ENCODE measurements at places on chromosomes 4 and X.
A peak's percentile ranks its signal among the peaks of the same experiment; 100 is the strongest.

GRCh38 chrX:150565551-150565950 lies 2.9 kb upstream of the MTM1 start:
- no peaks in the 10 kb centered on the region for H3K27me3 ChIP-seq
- no peak overlapping the region for H3K27ac ChIP-seq
- H3K4me1 ChIP-seq = no peaks in the 10 kb centered on the region

- H3K27ac ChIP-seq = no peak overlapping the region
- H3K4me1 ChIP-seq = no peaks in the 10 kb centered on the region
- no peaks in the 10 kb centered on the region for H3K36me3 ChIP-seq
- no peak for DNase-seq
- no peaks in the 10 kb centered on the region for H3K27me3 ChIP-seq
Measured at GRCh38 chr4:38914854-38915253, 47.2 kb downstream of the FAM114A1 start.

DNA sequence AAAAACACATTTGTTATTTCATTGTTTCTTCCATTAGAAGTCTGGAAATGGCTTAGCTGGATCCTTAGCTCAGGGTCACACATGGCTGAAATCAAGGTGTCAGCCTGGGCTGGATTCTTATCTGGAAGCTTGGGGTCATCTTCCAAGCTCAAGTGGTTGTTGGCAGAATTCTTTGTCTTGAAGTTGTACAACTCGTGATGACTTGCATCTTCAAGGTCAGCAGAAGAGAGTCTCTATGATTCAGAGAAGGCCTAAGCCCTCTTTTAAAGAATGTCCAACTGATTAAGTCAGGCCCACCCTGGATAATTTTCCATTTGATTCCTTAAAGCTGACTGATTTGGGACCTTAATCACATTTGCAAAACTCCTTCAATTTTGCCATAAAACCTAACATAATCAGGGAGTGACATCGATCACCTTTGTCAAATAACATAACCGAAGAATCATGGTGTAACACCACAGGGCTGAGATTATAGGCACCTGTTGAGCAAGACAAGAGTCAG lies 22.1 kb downstream of the TMSB4X start:
- peaks cover 31% of the 10 kb centered on the region for H3K4me1 ChIP-seq
- H3K27me3 ChIP-seq = no peaks in the 10 kb centered on the region
- H3K4me3 ChIP-seq = no peak overlapping the region
- no peaks in the 10 kb centered on the region for H3K36me3 ChIP-seq
- H3K27ac ChIP-seq = peak overlapping the region; percentile 70

DNA sequence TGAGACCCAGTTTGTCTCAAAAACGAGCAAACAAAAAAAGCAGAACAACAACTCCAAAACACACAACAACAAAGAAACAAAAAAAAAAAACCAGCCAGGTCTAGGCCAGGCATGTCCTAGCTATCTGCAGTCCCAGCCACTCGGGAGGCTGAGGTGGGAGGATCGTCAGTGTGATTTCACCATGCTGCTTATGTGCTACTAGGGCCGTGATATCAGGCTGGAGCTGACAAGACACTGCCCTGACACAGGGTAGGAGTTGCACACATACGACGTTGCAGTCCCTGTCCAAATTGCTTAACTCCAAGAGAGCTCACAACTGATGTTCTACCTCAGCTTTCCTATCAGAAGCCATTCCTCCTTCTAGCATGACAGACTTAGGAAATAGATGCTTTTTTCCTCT lies 204.9 kb downstream of the AASDH start:
- no peaks in the 10 kb centered on the region for H3K36me3 ChIP-seq
- no peak overlapping the region for H3K4me3 ChIP-seq
- H3K27me3 ChIP-seq = no peaks in the 10 kb centered on the region
- no peak overlapping the region for H3K27ac ChIP-seq
- no peaks in the 10 kb centered on the region for H3K4me1 ChIP-seq

- H3K27me3 ChIP-seq = no peaks in the 10 kb centered on the region
- no peak for DNase-seq
- no peak overlapping the region for H3K4me3 ChIP-seq
- no peaks in the 10 kb centered on the region for H3K4me1 ChIP-seq
Measured at GRCh38 chrX:470686-471085, 84.0 kb upstream of the PPP2R3B start.

DNA sequence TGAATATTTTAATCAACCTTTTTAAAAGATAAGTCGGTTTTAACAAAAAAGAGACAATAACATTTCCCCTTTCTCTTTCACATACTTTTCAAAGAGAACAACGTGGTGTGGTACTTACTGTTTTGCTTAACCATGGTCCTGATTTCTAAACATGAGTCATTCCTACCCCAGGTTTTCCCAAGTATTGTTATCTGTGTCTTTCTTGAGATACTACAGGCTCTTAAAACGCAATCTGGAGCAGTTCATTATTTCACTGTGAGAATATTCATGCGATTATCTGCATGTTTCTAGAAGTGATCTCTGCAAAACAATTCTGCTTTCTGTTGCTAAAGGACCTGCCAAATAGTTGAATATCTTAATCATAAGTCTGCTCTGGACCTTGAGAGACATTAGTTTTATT lies 127.3 kb downstream of the TENM3 start:
- DNase-seq = no peak
- no peaks in the 10 kb centered on the region for H3K4me1 ChIP-seq
- no peaks in the 10 kb centered on the region for H3K27me3 ChIP-seq
- no peaks in the 10 kb centered on the region for H3K36me3 ChIP-seq
- no peak overlapping the region for H3K27ac ChIP-seq
- no peak overlapping the region for H3K4me3 ChIP-seq

DNA sequence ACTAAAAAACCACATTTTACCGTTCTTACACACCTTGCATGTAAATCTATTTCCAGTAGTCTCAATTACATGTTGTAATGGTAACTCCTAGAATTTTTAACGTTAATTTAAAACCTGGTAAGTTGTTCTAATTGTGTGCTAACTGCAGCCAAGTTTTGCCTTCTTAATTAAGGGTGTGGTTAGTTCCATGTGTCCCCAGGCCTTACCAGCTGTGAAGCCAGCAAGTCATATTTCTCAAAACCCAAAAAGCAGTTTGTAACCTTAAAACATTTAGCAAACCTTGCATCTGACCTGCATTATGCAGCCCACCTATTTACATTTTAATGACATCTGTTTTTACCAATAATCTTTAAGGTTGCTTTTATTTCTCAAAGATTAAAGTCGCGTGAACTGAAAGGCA lies 18.4 kb upstream of the FAM47E start:
- DNase-seq = no peak
- no peak overlapping the region for H3K4me3 ChIP-seq
- H3K27ac ChIP-seq = no peak overlapping the region
- H3K27me3 ChIP-seq = no peaks in the 10 kb centered on the region

GRCh38 chr4:114237997-114238396 lies 258.6 kb upstream of the ARSJ start:
- H3K27ac ChIP-seq = no peak overlapping the region
- no peak overlapping the region for H3K4me3 ChIP-seq
- H3K4me1 ChIP-seq = no peaks in the 10 kb centered on the region
- DNase-seq = no peak

- H3K4me1 ChIP-seq = no peaks in the 10 kb centered on the region
- H3K27me3 ChIP-seq = no peaks in the 10 kb centered on the region
- no peaks in the 10 kb centered on the region for H3K36me3 ChIP-seq
- H3K4me3 ChIP-seq = no peak overlapping the region
- no peak overlapping the region for H3K27ac ChIP-seq
- DNase-seq = no peak
Measured at GRCh38 chr4:113888006-113888405, 91.4 kb downstream of the ARSJ start.

DNA sequence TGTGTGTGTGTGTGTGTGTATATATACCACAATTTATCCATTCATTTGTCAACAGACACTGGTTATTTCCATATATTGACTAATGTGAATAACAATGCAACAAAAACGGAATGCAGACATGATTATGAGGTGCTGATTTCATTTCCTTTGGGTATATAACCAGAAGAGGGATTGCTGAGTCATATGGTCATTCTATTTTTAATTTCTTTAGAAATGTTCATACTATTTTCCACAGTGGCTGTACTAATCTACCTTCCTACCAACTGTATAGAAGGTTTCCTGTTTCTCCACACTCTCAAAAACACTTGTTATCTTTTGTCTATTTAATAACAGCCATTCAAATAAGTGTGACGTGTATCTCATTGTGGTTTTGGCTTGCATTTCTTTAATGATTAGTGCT lies 269.9 kb downstream of the OPHN1 start:
- no peaks in the 10 kb centered on the region for H3K4me1 ChIP-seq
- no peaks in the 10 kb centered on the region for H3K27me3 ChIP-seq
- H3K4me3 ChIP-seq = no peak overlapping the region
- no peak for DNase-seq

GRCh38 chrX:99901091-99901490 lies 509.0 kb downstream of the PCDH19 start:
- no peak overlapping the region for H3K4me3 ChIP-seq
- DNase-seq = no peak
- H3K27me3 ChIP-seq = no peaks in the 10 kb centered on the region
- H3K4me1 ChIP-seq = no peaks in the 10 kb centered on the region
- H3K27ac ChIP-seq = no peak overlapping the region

- H3K27ac ChIP-seq = no peak overlapping the region
- H3K36me3 ChIP-seq = peaks cover 51% of the 10 kb centered on the region
- no peak overlapping the region for H3K4me3 ChIP-seq
- no peaks in the 10 kb centered on the region for H3K4me1 ChIP-seq
- DNase-seq = no peak
- no peaks in the 10 kb centered on the region for H3K27me3 ChIP-seq
Measured at GRCh38 chr4:508675-509638, 9.9 kb downstream of the PIGG start.

DNA sequence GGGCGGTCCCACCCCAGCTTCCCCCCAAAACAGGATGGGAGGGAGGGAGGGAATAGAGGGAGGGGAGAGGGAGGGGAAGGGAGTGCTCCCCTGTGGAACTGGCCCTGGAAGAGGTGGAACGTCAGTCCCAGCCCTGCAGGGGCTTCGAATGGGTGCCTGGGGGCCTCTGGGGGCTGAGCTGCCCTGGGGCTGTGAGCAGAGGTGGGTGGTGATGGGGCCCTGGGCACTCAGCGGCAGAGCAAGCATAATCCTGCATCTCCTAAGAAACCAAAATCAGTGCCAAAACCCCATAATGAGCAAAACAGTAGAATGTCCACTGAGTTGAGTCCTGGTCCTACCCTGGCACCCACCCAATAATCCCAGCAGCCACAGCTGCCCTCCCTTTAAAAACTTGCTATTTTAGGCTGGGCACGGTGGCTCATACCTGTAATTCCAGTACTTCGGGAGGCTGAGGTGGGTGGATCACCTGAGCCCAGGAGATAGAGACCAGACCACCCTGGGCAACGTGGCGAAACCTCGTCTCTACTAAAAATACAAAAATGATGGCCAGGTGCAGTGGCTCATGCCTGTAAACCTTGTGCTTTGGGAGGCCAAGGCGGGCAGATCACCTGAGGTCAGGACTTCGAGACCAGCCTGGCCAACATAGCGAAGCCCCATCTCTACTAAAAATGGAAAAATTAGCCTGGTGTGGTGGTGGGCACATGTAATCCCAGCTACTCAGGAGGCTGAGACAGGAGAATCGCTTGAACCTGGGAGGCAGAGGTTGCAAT lies 11.1 kb downstream of the DOK7 start:
- no peak overlapping the region for H3K27ac ChIP-seq
- H3K4me3 ChIP-seq = no peak overlapping the region
- H3K36me3 ChIP-seq = no peaks in the 10 kb centered on the region
- no peaks in the 10 kb centered on the region for H3K27me3 ChIP-seq
- DNase-seq = no peak

GRCh38 chrX:48945517-48946348 lies 11.7 kb downstream of the OTUD5 start:
- no peak overlapping the region for H3K27ac ChIP-seq
- no peak overlapping the region for H3K4me3 ChIP-seq
- H3K36me3 ChIP-seq = peaks cover 4% of the 10 kb centered on the region
- H3K4me1 ChIP-seq = peaks cover 25% of the 10 kb centered on the region
- DNase-seq = peak; percentile 33

- no peak for DNase-seq
- no peaks in the 10 kb centered on the region for H3K27me3 ChIP-seq
- no peaks in the 10 kb centered on the region for H3K36me3 ChIP-seq
- H3K27ac ChIP-seq = no peak overlapping the region
Measured at GRCh38 chr4:47791965-47792364, 45.9 kb downstream of the CORIN start.

DNA sequence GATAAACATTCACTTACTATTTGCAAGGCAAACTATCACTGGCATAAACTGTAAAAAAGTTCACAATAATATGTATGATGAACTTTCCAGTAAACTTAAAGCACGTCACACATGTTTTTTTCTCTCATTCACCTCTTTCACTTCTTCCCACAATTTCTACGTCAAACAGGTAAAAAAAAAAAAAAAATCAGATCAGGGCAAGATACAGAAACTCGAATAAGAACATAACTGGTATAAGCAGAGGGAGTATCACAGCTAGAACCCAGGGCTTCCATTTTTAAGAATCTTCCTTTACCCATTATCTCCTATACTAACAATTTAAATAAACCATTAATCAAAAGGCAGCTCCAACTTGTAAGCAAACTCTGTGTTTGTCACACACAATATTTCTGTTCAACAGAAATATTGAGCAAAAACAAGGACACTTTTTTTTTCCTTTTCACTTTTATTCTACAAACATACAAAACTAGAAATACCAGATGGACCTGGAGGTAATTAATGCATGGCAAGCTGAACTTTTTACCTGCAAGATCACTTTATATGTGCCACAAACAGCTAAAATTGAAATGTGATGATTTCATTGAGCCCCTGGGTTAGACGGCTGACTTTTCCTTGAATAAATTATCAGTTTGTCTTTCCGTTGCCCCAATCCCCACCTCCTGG lies 47.5 kb upstream of the NSUN7 start:
- DNase-seq = no peak
- no peaks in the 10 kb centered on the region for H3K36me3 ChIP-seq
- no peaks in the 10 kb centered on the region for H3K4me1 ChIP-seq
- no peaks in the 10 kb centered on the region for H3K27me3 ChIP-seq

DNA sequence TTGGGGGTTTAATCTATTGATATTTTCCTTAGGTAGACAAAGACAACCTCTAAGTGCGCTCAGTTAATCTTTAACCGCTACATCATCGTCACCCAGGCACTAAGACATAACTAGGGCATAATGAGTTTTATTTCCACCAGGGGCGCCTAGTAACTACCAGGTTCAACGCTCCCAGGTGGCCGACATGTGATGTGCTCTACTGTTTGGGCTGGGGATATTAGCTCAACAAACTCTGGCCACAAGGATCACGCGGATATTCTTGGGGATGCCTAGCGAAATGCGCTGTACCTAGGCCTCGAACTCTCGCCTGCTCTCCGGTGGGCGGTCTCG lies 915 bp upstream of the RAB33B start:
- no peaks in the 10 kb centered on the region for H3K36me3 ChIP-seq
- peak; percentile 63 for DNase-seq
- H3K27me3 ChIP-seq = no peaks in the 10 kb centered on the region
- H3K4me1 ChIP-seq = peaks cover 13% of the 10 kb centered on the region
- peak overlapping the region; percentile 71 for H3K4me3 ChIP-seq
- H3K27ac ChIP-seq = peak overlapping the region; percentile 95

DNA sequence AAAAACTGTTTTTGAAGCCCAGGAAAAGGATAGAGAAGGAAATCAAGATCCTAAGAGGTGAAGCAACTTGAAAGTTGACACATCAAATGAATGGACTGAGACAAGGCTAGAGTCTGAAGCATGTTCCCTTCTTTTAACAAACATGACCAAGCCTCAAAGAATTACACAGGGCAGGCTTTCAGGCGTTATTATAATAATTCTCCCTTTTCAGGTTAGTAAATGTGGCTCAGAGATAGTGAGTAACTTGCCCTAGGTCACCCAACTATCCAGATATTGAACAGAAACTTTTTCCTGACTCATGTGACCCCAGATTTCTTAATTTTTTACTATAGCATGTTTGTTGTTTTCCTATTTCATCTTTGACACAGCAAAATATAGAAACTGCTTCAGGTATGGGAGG lies 91.7 kb downstream of the PPP1R2C start:
- no peaks in the 10 kb centered on the region for H3K4me1 ChIP-seq
- H3K27me3 ChIP-seq = no peaks in the 10 kb centered on the region
- H3K27ac ChIP-seq = no peak overlapping the region
- DNase-seq = no peak
- H3K36me3 ChIP-seq = no peaks in the 10 kb centered on the region

Measured in effector memory CD4-positive, alpha-beta T cell (primary cell).